ENCODE measurements at places on chromosomes 3 and 15. TPM values are rescaled to one million over a fixed set of nuclear protein-coding genes. Genes with fewer than 3 reads are reported as not detected.

ARID3B gene
- 1.9 TPM for total RNA-seq

MOBP gene
- total RNA-seq, result under 0.01 TPM

IGDCC3 gene
- total RNA-seq, result not detected

FBXL2 gene
- total RNA-seq, result 36.5 TPM

ACVR2B gene
- total RNA-seq, result 1.9 TPM

GOLGA8S gene
- total RNA-seq, result not detected

CSPG5 gene
- total RNA-seq, result 0.16 TPM

CLDN18 gene
- total RNA-seq, result not detected

TEX55 gene
- not detected for total RNA-seq

SAMD7 gene
- not detected for total RNA-seq

LACTB gene
- 48.6 TPM for total RNA-seq

ACOX2 gene
- 4.9 TPM for total RNA-seq

SLMAP gene
- total RNA-seq, result 25.3 TPM

All from bladder microvascular endothelial cell (primary cell).